Right renal cortex interstitium (tissue), 3 donors: ENCODE measurements at places on chromosomes 5 and 9. TPM values are rescaled to one million over a fixed set of nuclear protein-coding genes. Genes with fewer than 3 reads are reported as not detected.

Gene BTNL9
- 6.9 TPM for polyA plus RNA-seq

Gene PCDHGA5
- 2.2 TPM for polyA plus RNA-seq

Gene SLC6A7
- 0.07 TPM for polyA plus RNA-seq

Gene HRCT1
- not detected for polyA plus RNA-seq

Gene CTNND2
- polyA plus RNA-seq, result 2.1 TPM

Gene DDX4
- not detected for polyA plus RNA-seq

Gene ZFP2
- polyA plus RNA-seq, result 8.1 TPM

Gene SMIM23
- not detected for polyA plus RNA-seq
